ENCODE measurements at places on chromosomes 16 and 17. TPM values are rescaled to one million over a fixed set of nuclear protein-coding genes. Genes with fewer than 3 reads are reported as not detected.

PKMYT1 gene
- total RNA-seq: 19.4 TPM

CACNG4 gene
- not detected for total RNA-seq

USP43 gene
- 0.39 TPM for total RNA-seq

RNF135 gene
- 12.1 TPM for total RNA-seq

PYY gene
- total RNA-seq: not detected

EVI2A gene
- 6.5 TPM for total RNA-seq

SLC16A6 gene
- 0.73 TPM for total RNA-seq

PERCC1 gene
- total RNA-seq: not detected

FBXW10 gene
- total RNA-seq: 0.20 TPM

LYRM1 gene
- total RNA-seq: 55.7 TPM

QPRT gene
- total RNA-seq: 18.7 TPM

CCL15 gene
- total RNA-seq: not detected

TBC1D3K gene
- total RNA-seq: not detected

ASB16 gene
- under 0.01 TPM for total RNA-seq

EVPL gene
- total RNA-seq: not detected

ADAT1 gene
- total RNA-seq: 72.1 TPM

SP2 gene
- total RNA-seq: 2.2 TPM

PRSS21 gene
- total RNA-seq: 0.59 TPM

ATP2A3 gene
- 0.37 TPM for total RNA-seq

TBC1D24 gene
- total RNA-seq: 11.0 TPM

LUC7L gene
- total RNA-seq: 35.6 TPM

ADAD2 gene
- total RNA-seq: not detected

CHST6 gene
- 0.37 TPM for total RNA-seq

TM4SF5 gene
- not detected for total RNA-seq

SULT1A4 gene
- 2.0 TPM for total RNA-seq

C17orf100 gene
- total RNA-seq: 0.39 TPM

ZNF48 gene
- 5.5 TPM for total RNA-seq

ERAL1 gene
- 25.4 TPM for total RNA-seq

PRDM7 gene
- not detected for total RNA-seq

PPP4C gene
- 182 TPM for total RNA-seq

BEAN1 gene
- 0.73 TPM for total RNA-seq

CIITA gene
- total RNA-seq: 0.78 TPM

KRTAP4-4 gene
- not detected for total RNA-seq

MRPS7 gene
- total RNA-seq: 55.5 TPM

KRT15 gene
- total RNA-seq: not detected

MYH2 gene
- not detected for total RNA-seq

PRAC2 gene
- total RNA-seq: not detected

OGFOD3 gene
- total RNA-seq: 19.7 TPM

KIFC3 gene
- total RNA-seq: 14.7 TPM

MYH3 gene
- total RNA-seq: 0.37 TPM

SYT17 gene
- total RNA-seq: 0.37 TPM

TMEM208 gene
- total RNA-seq: 25.4 TPM

PPM1E gene
- not detected for total RNA-seq

LLGL1 gene
- 43.4 TPM for total RNA-seq

NECAB2 gene
- total RNA-seq: not detected

EIF4A3 gene
- 83.7 TPM for total RNA-seq

CIBAR2 gene
- total RNA-seq: not detected
